Stimulated activated CD8-positive, alpha-beta memory T cell treated with anti-CD3 and anti-CD28 coated beads, Interleukin-7, amount 100 ng/mL, for 24 hours (primary cell): ENCODE measurements at places on chromosomes 12 and 14.
A peak's percentile ranks its signal among the peaks of the same experiment; 100 is the strongest.

GRCh38 chr12:108802101-108802961 is 55.1 kb downstream of the SSH1 start:
- DNase-seq: no peak

DNA sequence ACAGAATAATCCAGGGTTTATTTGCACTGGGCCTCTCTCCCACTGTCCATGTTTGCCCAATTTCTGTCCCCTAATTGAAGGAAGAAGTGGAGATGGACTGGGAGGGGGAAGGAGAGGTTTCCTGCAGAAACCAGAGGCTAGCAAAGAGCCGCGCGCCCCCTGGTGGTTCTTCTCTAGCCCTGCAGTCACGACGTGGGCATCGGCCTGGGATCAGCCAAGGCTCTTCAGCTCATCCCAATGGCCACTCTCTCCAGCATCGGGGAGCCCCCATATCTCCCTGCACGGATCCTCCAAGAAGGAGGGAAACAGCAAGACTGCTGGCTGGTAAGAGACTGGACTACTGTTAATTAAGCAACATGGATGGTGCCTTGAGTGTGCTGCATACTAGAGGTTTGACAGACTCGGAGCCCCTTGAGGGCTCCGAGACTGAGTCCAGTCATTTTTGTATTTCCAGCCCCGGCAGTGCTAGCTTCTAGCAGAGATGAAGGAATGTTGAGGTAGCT is 18.7 kb downstream of the ZBTB39 start:
- DNase-seq: peak; percentile 58

GRCh38 chr12:49838973-49839633 is 3.8 kb downstream of the BCDIN3D start:
- DNase-seq: no peak

- no peak for DNase-seq
These were observed 77.7 kb downstream of the PRMT8 start for GRCh38 chr12:3568695-3569094.

- DNase-seq: no peak
These were observed 11.6 kb upstream of the KRT82 start for GRCh38 chr12:52417740-52418139.
